A549 treated with CpdA at 1 μM for 4 hours (cell line): ENCODE measurements at places on chromosomes 11 and 22. TPM values are rescaled to one million over a fixed set of nuclear protein-coding genes. Genes with fewer than 3 reads are reported as not detected.

The SCGB2A2 gene
- not detected in 5 replicates for total RNA-seq

The C11orf42 gene
- total RNA-seq: not detected in 5 replicates

The ZNF143 gene
- 12.1 to 16.3 TPM (median 13.6 TPM) in 5 replicates for total RNA-seq

The NPAS4 gene
- total RNA-seq: not detected in 5 replicates

The DEFB131B gene
- total RNA-seq: not detected in 5 replicates

The FOLR3 gene
- total RNA-seq: 0.18 to 0.42 TPM in 2 of 5 replicates, not detected in the others

The FAM76B gene
- 5.2 to 10.0 TPM (median 8.5 TPM) in 5 replicates for total RNA-seq

The NPAT gene
- 3.8 to 6.2 TPM (median 4.6 TPM) in 5 replicates for total RNA-seq

The CNTF gene
- total RNA-seq: 1.2 to 2.0 TPM (median 1.4 TPM) in 5 replicates

The OR4A16 gene
- total RNA-seq: not detected in 5 replicates

The RFPL2 gene
- total RNA-seq: 0.09 to 0.30 TPM (median 0.20 TPM) in 5 replicates

The CEP126 gene
- 3.1 to 3.8 TPM (median 3.5 TPM) in 5 replicates for total RNA-seq

The OR10G6 gene
- not detected in 5 replicates for total RNA-seq

The RAG1 gene
- total RNA-seq: 0.08 to 0.40 TPM (median 0.16 TPM) in 5 replicates

The PNPLA5 gene
- 0.06 TPM in 1 of 5 replicates, not detected in the others for total RNA-seq

The PLA2G3 gene
- not detected in 5 replicates for total RNA-seq
